ENCODE measurements at places on chromosomes 1 and 21. TPM values are rescaled to one million over a fixed set of nuclear protein-coding genes. Genes with fewer than 3 reads are reported as not detected.

DNA sequence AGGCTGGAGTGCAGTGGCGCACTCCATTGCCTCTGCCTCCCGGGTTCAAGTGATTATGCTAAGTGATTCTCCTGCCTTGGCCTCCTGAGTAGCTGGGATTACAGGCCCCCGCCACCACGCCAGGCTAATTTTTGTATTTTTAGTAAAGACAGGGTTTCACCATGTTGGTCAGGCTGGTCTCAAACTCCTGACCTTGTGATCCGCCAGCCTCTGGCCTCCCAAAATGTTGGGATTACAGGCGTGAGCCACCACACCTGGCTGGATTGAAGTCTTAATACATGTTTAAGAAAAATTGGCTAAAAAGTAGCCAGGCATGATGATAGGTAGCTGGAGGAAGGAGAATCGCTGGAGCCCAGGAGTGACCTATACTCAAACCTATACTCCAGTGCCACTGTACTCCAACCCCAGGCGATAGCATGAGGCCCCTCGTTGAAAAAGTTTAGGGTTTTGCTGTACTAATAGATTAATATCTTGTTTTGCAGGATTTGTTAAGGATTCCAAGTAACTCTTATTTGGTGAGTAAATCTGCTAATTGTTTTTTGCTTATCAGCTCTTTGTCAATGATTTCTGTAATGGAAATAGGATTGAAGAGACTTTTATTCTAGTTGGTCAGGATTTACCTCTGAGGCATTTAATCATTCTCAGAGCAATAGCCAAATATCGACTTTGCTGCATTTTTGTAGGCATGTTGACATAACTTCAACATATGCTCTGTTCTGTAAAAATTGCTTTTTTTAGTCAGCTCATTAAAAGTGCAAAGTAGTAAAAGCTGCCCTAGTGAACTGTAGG is 2.0 kb downstream of the RCC1 start:
- no peak for DNase-seq

GRCh38 chr1:192575499-192576189 is at the start of gene RGS1:
RGS1 (plus strand) TSS chr1:192575773; CDS start chr1:192575793, 20 bp downstream.
- no peak for DNase-seq

DNA sequence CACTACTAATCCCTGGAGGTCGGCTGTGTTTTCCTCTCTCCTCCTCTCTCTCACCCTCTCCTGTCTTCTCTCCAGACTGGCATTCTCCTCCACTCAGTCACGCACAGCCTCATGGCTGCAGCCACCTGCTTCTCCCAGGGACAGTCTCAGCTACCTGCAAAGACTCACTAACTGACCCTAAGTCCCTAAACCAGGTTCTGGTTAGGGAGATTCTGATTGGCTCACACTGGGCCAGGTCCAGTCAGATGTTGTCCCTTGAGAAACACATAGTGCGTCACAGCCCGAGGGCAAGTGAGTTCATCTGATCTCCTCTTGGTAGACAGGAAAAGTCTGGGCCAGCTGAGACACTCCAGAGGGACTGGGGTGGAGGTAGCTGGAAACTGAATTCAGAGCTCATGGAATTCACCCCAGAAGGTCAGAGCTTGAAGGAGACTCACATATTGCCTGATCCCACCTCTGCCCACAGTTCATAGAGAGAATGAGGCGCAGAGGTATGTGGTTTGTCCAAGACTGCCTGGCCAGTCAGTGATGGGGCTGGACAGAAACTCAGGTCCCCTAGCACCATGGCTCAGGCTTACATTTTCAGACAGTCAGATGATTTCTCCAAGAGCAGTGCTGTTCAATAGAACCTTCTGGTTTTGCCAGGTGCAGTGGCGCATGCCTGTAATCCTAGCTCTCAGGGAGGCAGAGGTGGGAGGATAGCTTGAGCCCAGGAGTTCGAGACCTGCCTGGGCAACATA is 40.4 kb upstream of the RPL11 start:
- no peak for DNase-seq

- DNase-seq = no peak
These were observed 82.9 kb upstream of the CXADR start for GRCh38 chr21:17429936-17430335.

GRCh38 chr1:217090060-217090911 is 367.1 kb upstream of the ESRRG start:
- no peak for DNase-seq

PPIE gene
- total RNA-seq = 45.5 TPM

- no peak for DNase-seq
These were observed 14.4 kb downstream of the TMPRSS3 start for GRCh38 chr21:42381347-42381984.

DNA sequence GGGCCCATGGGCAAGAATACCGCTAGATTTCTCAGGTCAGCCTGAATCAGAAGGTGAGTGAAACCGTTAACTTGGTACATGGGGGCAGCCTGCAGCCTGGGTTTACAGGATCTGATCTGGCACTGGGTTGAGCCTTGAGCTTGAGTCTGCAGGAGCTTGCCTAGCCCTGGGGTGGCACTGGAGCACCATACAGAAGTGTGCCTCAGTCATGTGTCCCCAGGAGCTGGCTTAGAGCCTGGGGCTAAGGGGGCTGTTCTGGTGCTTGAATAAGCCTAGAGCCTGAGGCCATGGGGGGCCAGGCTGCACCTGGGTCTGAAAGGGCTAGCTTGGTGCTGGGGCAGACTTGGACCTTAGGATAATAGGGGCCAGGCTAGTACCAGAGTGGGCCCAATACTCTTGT is 457.2 kb upstream of the PBX1 start:
- no peak for DNase-seq

Data from mesothelial cell of epicardium (in vitro differentiated cells).